ENCODE measurements at places on chromosomes 5 and 9. TPM values are rescaled to one million over a fixed set of nuclear protein-coding genes. Genes with fewer than 3 reads are reported as not detected.

DNA sequence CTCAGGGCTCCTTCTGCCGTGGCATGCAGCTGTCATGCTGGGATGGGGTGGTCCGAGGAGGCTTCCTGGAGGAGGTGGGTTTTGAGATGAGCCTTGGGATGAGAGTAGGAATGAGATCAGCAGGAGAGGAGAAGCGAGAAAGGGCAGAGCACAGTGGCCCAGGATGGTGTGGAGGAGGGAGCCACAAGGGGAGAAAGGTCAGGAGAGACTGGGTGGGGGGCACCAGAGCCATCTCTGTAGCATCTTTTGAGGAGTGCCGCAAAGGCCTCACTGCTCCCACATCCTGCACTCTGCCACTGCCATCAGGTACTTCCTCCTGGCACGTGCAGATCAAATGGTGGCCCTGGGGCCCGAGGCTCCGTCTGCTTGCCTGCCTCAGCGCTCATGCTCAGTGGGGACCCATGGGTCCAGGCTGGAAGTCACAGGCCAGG, 150.2 kb downstream of the MACROH2A1 start:
- DNase-seq, result no peak

The ADAMTS2 gene
- total RNA-seq, result 10.5 TPM

DNA sequence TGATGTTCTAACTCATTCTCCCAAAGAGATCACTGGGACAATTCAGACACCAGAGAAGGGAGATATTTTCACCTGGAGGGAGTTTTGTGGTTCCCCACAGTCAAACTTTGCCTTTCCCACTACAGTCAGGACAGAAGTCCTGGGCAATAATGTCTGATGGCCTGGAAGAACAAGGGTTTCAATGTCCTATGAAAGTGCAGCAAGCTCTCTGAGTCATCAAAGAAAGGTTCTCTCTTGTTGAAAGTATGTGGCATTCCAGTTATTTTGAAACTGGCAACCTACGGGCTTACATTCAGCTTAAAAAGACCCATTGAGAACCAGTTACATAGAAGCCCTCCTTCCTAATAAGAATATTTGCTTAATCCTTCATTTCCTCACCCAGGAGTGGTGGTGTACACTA, 103.9 kb downstream of the INSYN2B start:
- DNase-seq, result no peak

DNA sequence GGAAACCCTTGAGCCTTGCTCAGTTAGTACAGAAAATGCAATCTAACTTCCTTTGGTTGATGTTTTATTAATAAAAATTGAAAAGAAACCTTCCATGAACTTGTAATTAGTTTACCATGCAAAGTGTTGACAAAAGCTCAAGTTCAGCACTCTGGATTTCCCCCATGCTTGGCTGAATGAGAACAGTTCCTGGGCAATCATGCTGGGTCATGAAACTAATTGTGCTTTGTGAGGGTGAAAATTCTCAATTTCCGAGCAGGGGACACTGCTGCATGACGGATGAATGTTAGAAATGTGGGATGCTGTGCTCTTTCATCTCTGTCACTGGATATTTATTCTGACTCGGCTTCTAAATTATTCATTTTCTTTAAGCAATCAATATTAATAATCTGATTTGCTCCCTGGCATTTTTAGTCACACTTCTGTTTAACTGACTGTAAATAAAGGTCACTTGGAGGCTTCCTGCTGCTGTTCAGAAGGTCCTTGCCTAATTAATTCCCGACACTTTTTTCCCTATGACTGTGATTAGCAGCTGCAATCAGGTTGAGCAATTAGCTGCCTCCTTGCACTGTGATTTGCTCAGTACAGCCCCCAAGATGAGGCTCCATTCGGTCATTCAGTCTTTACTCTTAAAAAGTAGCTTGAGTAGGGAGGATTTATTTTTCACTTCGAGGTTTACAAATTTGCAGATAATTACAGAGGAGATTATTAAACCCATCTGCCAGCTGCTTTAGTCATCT, 678.1 kb upstream of the ZNF608 start:
- DNase-seq, result no peak

GRCh38 chr9:88915916-88916315, 75.4 kb upstream of the S1PR3 start:
- no peak for DNase-seq

- DNase-seq, result no peak
Observed at GRCh38 chr9:111258209-111258874, 71.7 kb downstream of the OR2K2 start.

All from mesothelial cell of epicardium (in vitro differentiated cells).